ENCODE measurements at places on chromosomes 7 and 10.
A peak's percentile ranks its signal among the peaks of the same experiment; 100 is the strongest.

GRCh38 chr10:13743101-13743693 is 156.4 kb downstream of the PRPF18 start:
- no peak for DNase-seq

- DNase-seq = no peak
Observed at GRCh38 chr7:73850781-73851207, 8.5 kb upstream of the METTL27 start.

DNA sequence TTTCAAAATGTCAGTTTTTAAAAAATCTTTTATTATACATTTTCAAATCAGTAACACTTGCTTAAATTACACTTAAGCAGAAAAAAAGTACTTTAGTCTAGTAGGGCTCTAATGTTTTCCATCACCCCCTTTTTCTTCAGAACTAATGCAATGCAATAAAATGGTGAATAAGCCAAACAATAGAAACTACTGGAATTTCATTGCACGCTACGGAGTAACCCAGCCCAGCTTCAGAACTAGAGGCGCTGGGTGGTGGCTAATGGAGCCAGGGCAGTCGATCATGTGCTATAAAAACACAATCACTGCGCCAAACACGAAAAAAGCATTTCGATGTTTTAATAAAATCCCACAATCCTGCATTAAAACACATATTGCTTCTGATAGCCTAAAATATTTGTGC is 59.9 kb upstream of the ODAD2 start:
- no peak for DNase-seq

- peak; percentile 60 for DNase-seq
Observed at GRCh38 chr7:50335795-50336754, 31.6 kb downstream of the IKZF1 start.

- no peak for DNase-seq
Observed at GRCh38 chr7:74362266-74362665, 73.1 kb downstream of the CLIP2 start.

GRCh38 chr7:137976232-137976631 is 25.7 kb downstream of the CREB3L2 start:
- no peak for DNase-seq

DNA sequence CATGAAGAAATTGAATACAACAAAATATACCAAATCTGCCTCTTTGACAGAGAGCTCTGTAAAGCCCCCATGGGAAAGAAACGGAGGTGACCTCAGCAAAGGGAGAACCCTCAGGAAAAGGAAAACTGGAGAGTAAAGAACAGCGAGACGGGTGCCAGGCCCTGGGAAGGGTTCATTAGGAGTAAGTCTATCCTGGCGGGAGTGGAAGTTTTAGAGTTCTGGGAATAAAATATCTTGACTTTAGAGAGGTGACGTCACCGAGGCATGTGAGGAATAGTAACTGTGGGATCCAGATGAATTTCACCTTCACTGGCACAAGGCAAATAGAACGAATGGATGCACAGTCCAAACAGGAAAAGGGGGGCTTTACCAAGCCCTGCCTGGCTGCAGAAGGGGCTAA is 362.8 kb upstream of the IGFBP3 start:
- no peak for DNase-seq

DNA sequence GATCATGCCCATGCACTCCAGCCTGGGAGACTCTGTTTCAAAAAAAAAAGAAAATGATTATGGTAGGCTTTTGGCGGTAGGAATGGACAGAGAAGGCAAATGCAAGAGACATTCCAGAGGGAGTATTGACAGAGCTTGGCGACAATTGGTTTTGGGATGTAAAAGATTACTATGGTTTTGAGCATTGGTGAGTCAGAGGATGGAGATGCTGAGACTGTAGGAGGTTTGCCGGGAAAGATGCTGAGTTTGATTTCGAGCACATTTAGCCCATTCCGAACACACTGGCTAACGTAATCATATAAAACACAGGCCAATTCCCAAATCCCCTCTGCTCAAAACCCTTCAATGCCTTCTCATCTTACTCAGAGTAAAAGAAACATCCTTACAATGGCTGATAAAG is 161.6 kb upstream of the MKLN1 start:
- DNase-seq = no peak

DNA sequence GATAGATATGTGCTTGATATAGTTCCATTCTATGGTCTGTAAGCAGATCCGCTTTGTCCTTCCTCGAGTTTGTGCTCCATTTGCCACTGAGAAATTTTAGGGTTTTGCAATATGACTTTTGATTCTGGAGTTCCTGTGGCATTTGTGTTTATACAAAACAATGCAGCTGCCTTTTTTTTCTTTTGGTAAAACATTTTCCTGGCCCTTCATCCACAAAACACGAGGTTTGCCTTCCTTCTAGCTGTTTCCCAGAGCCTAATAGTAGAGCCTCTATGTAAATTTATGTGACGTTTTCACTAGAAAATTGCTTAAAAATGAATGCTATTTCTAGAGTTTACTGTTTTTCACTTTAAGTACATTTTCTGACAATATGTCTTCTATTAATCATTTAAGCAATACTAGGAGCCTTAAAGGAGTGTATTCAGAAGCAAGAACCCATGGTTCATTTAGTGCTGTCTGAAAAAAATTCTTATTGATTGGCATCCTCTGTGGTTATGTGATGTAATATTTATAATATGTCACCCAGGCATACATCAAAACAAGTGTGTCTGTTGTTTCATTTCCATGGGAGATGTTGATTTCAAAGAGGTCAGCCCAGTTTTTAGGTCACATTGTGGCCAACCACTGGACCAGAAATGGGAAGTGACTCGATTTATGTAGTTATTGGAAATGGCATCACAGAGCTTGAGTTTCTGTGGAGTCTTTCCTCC is 618.3 kb downstream of the LRMDA start:
- DNase-seq = no peak

DNA sequence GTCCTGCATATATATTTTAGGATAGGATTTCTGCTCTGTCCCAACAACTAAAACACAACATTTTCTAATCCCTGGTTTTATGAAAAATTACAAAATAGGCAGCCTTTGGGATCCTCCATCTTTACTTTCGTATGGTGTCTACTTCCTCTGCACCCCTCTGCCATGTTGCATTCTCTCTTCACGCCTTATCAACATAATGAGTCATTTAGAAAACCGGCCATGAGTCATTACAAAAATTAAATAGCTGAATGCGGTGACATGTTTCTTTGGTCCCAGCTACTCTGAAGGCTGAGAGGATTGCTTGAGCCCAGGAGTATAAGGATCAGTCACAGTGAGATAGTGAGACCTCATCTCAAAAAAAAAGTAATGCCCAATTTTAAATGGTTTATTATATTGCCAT is 148.1 kb upstream of the CELF2 start:
- DNase-seq = no peak

DNA sequence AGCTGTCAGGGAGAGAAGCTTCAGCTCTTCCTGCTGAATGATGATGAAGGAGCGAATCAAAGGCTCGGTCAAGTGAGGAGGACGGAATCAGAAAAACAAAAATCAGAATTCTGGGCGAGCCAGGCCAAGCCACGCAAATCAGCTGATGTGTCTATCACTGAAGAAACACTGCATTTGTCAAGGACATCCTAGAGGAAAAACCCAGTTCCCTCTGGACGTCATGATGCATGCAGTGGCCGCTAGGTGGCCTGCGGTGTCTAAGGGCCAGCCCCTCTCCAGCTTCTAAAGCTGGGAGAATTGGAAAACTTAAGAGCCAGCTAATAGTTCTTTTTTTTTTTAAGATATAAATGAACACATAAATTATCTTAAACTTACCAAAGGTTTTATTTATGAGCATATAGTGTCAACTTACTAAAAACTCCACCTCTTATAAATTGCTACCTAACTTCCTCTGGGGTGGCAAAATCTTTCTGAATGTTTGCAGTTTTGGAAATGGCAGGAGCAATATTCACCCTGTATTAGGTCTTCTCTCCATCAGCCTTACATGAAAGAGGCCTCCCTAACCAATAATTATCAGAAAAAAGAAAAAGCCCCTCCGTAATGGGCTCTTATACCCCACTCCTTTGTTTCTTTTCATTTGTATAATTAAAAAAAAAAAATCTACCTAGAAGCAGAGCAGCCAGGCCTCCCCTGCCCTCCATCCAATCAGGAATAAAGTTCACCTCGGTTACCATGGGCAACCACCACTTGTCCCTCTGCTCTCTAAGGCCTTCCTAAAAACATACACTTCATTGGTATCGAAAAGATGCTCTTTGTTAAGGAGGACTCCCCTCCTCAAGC is 186.8 kb downstream of the USP6NL start:
- no peak for DNase-seq

GRCh38 chr10:24622781-24623301 is 100.8 kb downstream of the ARHGAP21 start:
- no peak for DNase-seq

- DNase-seq = no peak
Observed at GRCh38 chr7:52473756-52474155, 561.7 kb upstream of the POM121L12 start.

DNA sequence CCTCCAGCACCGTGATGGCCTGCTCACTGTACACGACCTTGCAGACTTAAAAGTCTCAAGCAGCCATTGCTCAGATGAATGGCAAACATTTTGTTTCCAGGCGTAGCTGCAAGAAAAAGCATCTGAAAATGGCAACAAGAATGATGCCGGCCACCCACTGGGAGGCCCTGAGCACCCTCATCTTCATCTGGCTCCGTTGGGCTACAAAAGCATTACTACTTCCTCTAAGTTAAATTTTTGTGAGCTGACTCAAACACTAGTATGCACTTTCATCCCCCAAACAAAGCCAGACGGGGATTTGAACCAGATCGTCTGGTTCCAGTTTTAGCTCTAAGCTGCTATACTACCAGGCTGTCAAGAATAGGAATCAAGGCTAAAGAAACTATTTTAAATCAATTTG is 116.6 kb upstream of the CDK1 start:
- no peak for DNase-seq

- no peak for DNase-seq
Observed at GRCh38 chr7:36752026-36752711, 27.9 kb upstream of the AOAH start.

DNA sequence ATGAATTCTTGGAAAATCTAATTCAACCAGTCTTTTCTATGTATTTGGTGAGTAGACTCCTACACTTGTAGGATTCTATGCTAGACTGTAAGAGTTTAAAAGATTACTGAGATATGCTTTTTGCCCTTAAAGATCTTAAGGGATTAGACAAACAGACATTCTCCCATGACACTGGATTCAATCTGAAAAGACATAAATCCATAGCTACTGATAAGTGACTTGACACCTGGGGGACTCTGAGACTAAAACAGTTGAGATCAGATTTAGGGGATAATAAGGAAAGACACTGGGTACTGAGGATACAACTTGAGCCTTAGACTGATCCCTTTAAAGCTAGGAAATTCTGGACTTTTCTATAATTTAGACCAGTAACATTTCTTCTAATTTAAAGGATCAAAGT is 1233.4 kb downstream of the XPNPEP1 start:
- DNase-seq = no peak

GRCh38 chr10:52879091-52879807 is 106.7 kb upstream of the MBL2 start:
- no peak for DNase-seq

DNA sequence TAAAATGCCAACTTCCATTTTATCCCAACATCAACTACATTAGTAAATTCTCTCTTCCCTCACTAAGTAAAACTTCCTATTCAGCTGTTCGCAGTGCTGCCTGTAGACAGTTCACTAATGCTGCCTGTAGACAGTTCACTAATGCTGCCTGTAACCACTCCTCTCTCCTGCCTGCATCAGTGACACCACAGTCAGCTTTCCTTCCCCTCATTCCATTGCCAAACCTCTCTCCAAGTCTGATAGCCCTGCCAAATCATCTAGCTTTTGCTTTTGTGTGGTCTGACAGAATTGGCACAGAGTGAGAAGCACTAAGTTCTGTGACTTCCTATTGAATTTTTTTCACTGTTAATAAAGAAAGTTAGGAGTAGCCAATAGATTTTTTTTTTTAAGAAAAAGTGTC is 43.0 kb upstream of the MACC1 start:
- DNase-seq = no peak

GRCh38 chr10:14502431-14502830 is 171.7 kb upstream of the FRMD4A start:
- DNase-seq = no peak

GRCh38 chr7:11754123-11754522 is 77.9 kb downstream of the THSD7A start:
- DNase-seq = no peak

DNA sequence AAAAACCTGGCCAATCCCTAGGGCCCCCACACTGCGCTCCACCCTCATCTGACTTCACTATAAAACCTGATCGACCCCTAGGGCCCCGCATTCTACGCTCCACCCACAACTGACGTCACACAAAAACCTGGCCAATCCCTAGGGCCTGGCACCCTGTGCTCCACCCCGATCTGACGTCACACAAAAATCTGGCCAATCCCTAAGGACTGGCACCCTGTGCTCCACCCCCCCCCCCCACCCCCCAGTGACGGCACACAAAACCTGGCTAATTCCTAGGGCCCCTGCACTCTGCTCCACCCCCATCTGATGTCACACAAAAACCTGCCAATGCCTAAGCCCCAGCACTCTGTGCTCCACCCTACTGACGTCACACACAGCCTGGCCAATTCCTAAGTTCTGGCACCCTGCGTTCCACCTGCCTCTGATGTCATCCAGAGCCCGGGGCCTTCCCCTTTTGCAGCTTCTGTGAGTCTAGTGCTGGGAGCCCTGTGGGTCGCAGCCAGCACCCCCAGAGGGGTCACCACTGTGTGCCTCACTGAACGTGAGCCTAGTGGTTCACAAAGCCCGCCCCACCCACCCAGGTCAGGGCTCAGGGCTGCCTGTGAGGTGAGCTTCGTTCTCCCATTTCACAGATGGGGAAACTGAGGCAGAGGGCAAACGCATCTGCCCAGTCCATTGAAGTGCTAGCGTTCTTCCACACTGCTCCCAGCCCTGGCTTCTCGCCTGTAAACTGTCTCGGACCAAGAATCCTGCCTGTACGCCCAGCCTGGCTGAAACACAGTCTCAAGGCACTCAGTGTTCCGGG is 40.6 kb downstream of the MICALL2 start:
- no peak for DNase-seq

GRCh38 chr7:81871606-81872265 is 101.9 kb upstream of the HGF start:
- no peak for DNase-seq

- no peak for DNase-seq
Observed at GRCh38 chr10:91571671-91572070, 61.2 kb downstream of the PPP1R3C start.

DNA sequence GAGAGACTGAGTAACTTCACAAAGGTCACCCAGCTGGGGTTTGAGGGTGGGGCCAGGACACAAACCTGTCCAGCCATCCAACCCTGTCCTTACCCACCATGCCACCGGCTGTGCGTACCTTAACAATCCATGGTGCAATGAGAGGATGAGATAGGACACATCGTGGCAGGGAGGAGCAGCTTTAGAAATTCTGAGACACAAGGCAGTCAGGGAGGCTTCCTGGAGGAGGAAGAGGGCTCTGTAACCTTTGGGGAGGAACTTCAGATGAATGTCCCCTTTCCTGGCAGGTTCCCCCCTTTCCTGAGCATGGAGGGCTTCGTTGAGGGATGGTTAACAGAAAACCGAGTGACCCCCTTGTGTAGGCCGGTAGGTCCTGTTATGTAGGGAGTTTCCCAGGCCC is 35.6 kb upstream of the SLC29A3 start:
- no peak for DNase-seq

Data from activated CD4-positive, alpha-beta T cell treated with anti-CD3 and anti-CD28 coated beads, Interleukin-2, amount 50 U/mL, for 24 hours (primary cell).